Stimulated activated CD4-positive, alpha-beta T cell treated with anti-CD3 and anti-CD28 coated beads, Interleukin-1b, Interleukin-23, amount 100 ng/mL, for 1 hour (primary cell): ENCODE measurements at places on chromosomes 7 and 10.

- no peak for DNase-seq
These were observed 102.0 kb downstream of the WNT2 start for GRCh38 chr7:117220836-117221235.

DNA sequence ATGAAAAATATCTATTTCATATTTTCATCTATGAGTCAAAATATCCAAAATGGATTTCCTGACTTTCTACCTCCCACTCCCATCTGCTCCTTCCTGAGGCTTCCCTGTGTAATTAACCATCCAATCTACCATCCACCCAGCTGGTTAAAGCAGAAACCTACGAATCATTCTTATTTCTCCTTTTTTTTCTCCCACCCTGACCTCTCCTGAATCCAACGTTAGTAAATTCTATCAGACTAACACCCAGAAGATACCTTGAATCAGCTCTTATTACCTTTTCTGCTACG lies 3.7 kb upstream of the LIPF start:
- no peak for DNase-seq

DNA sequence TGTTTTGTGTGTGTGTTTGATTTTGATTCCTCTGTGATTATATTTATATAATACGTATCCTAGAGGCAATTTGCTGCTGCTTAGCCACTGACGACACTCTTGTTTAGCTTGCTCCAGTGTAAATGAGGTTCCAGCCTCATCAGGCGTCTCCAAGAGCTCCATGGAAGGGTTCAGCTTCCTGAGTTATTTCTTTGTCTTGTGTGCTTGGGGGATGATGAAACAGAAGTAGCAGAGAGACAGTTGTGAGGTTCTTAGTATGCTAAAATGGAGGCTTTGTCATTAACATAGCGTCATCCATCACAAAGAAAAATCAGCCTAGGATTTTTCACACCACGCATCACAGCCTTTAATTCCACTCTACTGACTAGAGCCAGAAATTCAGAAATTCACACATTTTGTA lies 85.1 kb downstream of the KLF6 start:
- DNase-seq, result no peak

DNA sequence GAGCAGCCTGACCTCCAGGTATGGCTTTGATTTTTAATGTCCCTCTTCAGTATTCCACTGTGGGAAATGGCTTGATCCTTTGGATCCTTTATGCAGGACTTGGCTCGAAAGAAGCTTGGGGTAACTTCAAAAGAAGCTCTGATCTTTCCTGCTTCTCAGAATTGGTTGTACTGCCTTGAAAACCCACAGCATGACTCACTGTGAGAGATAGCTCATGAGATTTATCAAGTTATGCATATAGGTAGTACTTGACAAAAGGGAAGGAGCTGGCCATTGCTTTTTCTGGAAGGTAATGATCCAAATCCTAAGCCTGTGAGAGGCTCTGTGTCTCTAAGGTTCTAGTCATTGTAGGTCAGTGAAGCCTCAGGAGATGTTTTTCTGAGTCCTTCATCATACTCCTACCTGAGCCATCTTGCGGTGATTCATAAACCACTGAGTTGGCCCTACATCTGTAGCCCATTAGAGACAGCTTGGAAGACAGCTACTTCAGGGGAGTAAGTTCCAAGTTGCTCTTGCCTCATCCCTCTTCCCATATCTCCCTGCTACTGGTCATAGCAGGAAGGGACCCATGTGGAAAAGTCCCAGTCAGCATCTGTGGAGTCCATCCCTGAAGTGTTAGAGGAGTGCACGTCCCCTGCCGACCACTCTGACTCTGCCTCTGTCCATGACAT lies 36.7 kb upstream of the NFKB2 start:
- DNase-seq, result no peak

- DNase-seq, result no peak
These were observed 7.1 kb upstream of the MUC3A start for GRCh38 chr7:100942045-100942774.

DNA sequence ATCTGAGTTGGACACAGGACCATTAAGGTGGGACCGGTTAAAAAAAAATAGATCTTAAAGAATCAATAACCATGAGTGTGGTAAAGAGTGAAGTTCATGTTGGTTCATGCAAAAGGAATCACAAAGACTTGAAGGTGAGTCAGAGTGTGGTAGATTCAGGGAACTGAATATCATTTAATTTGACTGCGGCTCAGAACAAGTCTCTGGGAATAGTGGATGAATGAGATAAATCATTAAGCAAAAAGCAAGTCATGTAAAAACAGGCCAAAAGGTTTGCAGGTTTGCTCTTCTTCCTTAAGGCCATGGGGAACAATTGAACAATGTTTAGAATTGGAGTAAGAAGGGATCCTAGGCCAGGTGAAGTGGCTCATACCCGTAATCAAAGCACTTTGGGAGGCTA lies 385.8 kb downstream of the ETV1 start:
- DNase-seq, result no peak

- no peak for DNase-seq
These were observed 83.4 kb upstream of the SMNDC1 start for GRCh38 chr10:110387983-110388686.

DNA sequence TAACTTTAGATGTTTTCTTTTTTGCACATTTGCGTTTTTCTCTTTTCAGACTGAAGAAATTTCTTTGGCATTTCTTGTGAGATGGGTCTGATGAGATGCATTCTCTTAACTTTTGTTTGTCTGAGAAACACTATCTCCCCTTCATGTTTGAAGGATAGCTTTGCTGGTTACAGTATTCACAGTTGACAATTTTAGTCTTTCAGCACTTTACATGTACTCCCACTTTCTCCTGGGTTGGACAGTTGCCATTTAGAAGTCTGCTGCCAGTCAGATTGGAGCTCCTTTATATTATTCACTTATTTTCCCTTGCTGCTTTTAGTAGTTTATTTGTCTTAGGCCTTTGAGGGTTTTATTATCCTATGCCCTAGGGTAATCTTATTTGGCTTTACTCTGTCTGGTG lies 67.3 kb upstream of the VOPP1 start:
- no peak for DNase-seq

DNA sequence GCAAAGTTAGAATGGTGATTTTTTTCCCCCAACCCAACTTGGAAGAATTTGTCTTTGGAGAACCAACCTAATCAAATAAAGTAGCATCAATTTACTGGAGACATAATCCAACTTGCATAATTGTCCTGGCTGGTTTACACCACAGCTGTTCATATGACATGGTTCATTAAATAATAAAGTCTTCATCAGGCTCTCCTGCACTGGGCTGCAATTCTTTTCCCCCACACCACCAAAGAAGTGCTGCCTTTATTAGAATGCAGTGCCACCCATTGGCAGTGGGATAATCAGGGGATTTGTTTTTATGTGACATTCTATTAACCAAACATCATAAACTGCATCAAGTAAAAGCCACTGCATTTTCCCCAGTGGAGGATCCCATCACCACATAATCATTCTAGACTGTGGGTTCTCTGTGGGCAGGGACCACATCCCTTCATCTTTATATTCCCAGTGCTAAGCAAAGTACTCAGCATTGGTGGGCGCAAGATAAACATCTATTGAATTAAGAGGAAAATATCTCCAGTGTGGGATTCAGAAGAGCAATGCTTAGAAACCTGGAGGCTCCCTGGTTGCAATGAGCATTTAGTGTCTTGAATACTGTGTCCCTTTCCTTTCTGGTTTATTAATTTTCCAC lies 322.0 kb downstream of the KCNMA1 start:
- DNase-seq, result no peak

- no peak for DNase-seq
These were observed 69.0 kb downstream of the PRSS58 start for GRCh38 chr7:142188846-142189245.

- no peak for DNase-seq
These were observed 69.9 kb downstream of the APBB1IP start for GRCh38 chr10:26508016-26508415.

GRCh38 chr10:124978376-124978725 lies 36.4 kb downstream of the ZRANB1 start:
- no peak for DNase-seq

DNA sequence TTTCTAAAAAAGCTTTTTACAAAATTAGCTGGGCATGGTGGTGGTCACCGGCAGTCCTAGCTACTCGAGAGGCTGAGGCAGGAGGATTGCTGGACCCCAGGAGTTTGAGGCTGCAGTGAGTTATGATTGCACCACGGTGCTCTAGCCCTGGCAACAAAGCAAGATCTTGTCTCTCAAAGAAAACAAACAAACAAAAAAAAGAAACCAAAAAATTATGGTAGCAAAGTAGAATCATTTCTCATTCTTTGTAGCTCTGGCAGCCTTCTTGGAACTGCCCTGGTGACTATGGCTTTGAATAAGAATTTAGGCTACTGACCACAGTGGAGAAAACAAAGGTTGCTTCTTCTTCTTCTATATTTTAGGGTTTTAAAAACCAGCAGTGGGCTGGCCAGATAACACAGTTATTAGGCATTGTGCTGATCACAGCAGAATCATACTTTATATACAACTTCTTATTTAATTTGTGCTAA lies 41.9 kb upstream of the PRKAR2B start:
- DNase-seq, result no peak

DNA sequence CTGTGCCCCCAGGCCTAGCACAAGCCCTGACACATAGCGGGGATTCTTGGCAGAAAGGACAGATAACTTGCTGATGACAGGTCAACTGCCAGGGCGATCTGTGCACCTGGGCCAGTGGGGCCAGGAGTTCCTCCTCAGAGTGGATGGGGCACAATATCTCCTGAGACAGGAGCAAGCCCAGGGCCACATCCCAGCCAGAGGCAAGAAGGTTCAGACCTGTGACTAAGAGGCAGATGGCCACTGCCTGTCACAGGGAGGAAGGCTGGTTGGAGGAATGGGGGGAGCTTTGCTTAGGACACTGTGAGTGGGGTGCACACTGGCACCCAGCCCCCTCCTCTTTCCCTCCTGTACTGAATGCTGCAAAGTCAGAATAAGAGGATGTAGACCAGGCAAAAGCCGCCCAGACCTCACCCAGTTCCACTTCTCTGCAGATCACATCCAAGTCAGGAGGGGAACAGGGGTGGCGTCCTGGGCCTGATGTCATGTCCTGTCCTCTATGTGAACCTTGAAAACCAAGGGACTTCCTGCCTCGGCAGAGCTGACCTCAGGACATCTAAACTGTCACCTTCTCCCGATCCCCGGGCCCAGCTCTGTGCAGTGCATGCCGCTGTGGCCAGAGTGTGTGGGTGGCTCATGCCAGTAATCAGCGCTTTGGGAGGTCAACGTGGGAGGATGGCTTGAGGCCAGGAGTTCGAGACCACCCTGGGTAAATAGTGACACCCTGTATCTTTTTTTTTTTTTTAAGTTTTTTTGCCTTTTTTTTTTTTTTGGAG lies 1.3 kb downstream of the GUSB start:
- no peak for DNase-seq
